ENCODE measurements at places on chromosomes 6 and 20.
A peak's percentile ranks its signal among the peaks of the same experiment; 100 is the strongest.

GRCh38 chr6:54992789-54993188 lies 146.2 kb downstream of the FAM83B start:
- DNase-seq = peak; percentile 51

- DNase-seq = no peak
Observed at GRCh38 chr6:75758061-75758460, 9.0 kb downstream of the MYO6 start.

- no peak for DNase-seq
Observed at GRCh38 chr6:38183856-38184584, 364.5 kb downstream of the ZFAND3 start.

DNA sequence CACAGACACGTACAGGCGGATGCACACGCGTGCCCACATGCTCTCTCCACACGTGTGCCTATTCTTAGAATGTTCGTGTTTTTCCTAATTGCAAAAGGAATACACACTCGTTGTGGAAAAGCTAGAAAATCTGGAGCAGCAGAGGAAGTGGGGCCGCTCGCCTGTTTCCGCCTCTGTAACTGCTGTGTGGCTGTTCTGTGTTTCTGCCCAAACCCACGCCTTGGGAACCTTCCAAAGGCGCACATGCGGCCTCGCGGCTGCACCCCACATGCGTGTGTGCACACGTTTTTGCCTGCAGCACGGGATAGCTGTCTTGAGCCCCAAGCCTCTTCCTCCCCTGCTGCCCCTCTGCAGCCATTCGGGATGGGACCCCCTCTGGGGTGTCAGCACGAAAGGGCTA lies 12.2 kb downstream of the SLC17A9 start:
- DNase-seq = no peak
